ENCODE measurements at places on chromosomes 5 and 9.

DNA sequence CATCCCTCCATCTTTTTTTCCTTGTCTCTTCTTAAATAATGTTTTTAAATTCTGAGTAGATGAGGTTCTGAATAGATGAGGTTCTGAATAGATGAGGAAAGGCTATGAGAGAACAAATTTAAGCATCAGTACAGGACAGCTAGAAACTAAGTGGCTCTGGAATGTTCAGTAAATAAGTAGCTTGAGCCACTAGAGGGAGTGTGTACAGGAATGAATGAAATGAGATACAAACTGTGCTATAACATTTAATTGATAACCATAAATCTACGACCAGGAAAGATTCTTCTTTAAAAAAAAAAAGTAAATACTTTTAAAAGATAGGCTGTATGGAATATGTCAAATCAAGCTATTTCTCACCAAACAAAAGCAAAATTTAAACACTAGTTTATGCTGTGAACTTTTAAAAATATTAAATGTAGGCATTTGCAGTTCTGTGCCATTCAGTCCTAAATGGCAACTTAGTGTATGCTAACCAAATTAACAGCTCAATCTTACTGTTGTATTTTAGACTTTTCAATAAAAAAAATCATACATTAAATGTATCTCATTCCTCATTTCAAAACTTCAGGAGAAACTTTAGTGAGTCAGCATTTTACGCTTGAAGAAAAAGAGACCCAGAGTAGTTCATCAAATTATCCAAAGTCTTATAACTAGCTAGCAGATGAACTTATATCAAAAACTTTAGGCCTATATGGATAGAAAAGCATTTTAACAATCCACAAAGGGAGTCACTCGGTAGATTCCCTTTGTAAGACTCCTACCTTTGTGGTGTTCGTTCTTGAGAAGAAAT, 70.4 kb upstream of the SNX2 start:
- no peak for DNase-seq

DNA sequence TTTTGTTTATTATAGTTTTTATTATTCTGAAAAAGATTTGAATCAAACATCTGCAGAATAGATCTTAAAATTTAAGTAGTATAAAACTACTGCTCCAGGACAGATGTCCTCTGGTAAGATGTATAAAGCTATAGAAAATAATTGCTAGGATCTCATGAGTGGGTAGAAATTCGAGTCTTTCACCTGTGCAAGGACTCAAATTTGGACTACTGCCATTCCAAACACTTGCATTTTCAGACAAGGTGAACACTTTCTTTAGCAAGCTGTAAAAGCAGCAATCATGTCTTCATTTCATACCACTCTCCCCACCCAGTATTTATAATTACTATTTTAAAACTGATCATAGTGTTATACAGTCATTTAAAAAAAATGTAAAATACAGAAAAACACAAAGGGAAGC, 20.7 kb downstream of the SKP2 start:
- no peak for DNase-seq

- DNase-seq: no peak
These were observed 55.1 kb upstream of the MOCS2 start for GRCh38 chr5:53164478-53165165.

- no peak for DNase-seq
These were observed 31.2 kb upstream of the MINAR2 start for GRCh38 chr5:129716651-129717050.

- DNase-seq: no peak
These were observed 46.5 kb downstream of the SVEP1 start for GRCh38 chr9:110532908-110533665.

- no peak for DNase-seq
These were observed 44.2 kb downstream of the MRPL36 start for GRCh38 chr5:1755321-1755949.

DNA sequence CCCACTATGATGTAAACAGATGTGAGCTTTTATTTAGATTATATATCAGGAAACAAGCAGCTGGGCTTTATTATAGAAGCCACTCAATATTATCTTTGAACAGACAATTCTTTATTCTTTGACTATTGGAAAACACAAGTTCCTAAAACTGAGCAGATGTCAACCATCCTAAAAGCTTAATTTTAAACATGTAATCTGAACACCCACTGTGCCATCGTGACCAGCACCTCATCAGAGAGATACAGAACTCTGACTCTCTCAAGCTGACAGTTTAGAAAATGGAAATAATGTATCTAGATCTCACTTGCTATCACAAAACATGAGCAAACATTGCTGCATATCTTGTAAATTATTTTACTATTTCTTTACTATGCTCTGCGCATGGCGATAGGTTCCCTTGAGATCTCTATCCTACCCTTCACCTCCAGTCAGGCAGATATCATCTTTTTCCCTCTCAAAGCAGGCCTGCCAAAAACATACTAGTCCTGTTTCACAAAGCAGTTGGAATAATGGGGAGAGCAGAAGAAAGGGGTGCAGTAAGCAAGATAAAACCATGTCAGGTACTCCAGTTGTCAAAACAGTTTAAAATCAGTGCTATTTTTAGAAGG, 151.0 kb downstream of the KIAA0825 start:
- no peak for DNase-seq

DNA sequence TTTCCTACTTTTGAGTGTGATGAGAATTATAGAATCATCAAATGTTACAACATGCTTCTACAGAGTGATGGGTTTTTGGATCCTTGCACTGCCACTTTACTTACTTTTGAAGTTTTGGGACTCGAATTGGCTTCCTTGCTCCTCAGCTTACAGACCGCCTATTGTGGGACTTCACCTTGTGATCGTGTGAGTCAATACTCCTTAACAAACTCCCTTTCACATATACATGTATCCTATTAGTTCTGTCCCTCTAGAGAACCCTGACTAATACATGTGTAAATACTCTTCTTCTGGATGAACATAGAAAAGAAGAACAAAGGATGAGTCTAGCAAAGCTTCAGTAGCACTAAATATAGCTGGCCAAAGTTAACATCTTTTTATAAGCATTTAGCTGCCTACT, 98.7 kb upstream of the PDE4D start:
- no peak for DNase-seq

DNA sequence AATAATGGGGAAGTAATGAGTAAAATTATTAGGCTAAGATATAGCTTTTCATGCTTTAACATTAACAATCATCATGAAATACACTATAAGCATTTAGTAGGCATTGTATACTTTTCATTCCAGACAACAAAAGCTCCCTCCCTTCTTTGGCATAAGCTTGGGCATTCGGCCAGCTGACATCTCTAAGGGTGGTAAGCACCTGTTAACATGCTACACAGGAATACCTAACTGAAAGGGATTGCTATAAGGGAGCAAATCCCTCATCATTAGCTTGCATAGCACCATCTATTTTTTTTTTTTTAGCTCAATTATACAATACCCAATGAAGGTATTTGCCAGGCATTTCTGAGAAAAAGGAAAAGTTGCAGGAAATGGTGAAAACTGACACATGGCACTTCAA, 16.6 kb downstream of the STRBP start:
- DNase-seq: no peak

DNA sequence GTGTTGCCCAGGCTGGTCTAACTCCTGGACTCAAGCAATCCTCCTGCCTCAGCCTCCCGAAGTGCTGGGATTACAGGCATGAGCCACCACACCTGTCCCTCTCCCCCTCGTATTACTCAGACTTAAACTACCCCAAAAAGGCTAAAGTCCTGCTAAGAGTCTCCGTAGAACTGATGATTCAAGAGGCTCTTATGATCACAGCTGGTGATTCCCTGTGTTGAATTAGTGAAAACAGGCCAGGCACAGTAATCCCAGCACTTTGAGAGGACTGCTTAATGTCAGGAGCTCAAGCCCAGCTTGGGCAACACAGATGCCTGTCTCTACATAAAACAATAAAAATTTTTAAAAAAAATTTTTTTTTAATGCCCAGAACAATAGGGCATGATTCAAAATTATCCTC, 9.2 kb downstream of the CDC26 start:
- no peak for DNase-seq

DNA sequence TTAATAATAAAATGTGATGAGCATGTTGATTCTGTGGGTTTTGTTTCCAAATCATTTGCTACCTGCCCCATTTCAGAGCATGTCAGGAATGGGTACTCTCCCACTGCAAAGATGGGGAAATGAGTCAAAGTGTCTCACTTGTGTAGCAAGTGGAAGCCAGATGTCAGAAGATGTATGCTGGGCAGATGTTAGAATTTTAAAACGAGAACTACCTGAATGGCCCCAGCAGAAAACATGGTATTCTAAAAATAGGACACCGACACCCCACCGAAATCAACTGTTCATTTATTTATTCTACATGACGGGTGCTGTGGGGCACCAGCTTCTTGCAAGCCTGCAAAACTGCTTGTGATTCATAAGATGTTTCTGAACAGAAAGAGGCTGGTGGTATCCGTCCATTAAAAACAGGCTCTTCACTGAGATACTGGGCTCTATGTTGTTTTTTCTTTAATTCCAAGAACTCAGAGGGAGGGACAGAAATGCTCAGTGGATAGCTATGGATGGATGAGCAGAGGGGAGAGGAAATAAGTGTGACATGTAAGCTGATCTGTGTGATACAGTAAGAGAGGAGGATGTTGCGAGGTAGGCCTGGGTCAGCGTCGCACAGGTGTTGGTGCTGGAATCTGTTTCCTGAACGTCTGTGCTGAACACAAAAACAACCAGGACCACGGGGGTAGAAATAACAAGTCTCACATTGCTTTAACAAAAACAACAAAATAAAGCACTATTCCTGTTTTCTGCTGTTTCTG, 157.2 kb downstream of the EFNA5 start:
- DNase-seq: no peak

DNA sequence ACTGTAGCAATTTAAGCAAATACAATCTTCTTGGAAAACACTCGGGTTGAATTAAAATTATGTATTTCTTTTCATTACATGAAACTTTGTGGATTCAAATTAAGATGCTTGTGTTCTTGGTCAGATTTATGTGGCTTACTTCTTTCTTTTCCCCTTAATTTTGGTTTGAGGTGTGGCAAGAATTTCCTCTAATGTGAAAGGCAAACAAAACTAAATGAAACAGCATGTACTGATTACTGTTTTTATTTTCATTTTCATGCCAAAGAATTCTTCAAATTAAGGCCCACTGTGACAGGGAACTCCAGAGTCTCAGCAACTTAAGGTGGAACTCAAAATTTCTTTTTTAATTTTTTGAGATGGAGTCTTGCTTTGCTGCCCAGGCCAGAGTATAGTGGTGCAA, at the start of gene OMD:
OMD (minus strand) TSS at position 132 of the 400 bp plus-strand sequence. CDS start 6,913 bp downstream, outside the sequence.
- DNase-seq: no peak

DNA sequence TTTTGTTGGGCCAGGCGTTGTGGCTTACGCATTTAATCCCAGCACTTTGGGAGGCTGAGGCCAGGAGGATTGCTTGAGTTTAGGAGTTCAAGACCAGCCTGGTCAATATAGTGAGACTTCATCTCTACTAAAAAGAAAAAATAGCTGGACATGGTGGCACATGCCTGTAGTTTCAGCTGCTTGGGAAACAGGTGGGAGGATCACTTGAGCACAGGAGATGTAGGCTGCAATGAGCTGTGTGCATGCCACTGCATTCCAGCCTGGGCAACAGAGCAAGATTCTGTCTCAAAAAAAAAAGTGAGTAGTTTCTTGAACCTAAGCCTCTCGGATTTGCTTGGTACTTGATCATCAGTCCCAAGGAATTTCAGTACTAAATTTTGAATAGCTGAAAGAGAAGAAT, 26.9 kb downstream of the G3BP1 start:
- DNase-seq: no peak

GRCh38 chr9:14097666-14098415, 216.1 kb downstream of the NFIB start:
- DNase-seq: no peak

- no peak for DNase-seq
These were observed 33.0 kb downstream of the PPARGC1B start for GRCh38 chr5:149762958-149763630.

GRCh38 chr5:8685704-8686103, 816.8 kb downstream of the MTRR start:
- DNase-seq: peak; percentile 13
